Activated CD4-positive, alpha-beta T cell treated with anti-CD3 and anti-CD28 coated beads, Interleukin-2, amount 50 U/mL, for 4 hours (primary cell): ENCODE measurements at places on chromosomes 16 and 17.

GRCh38 chr17:74442670-74443515 is 11.0 kb downstream of the GPRC5C start:
- DNase-seq, result no peak

- DNase-seq, result no peak
Observed at GRCh38 chr17:10337976-10338375, 34.8 kb downstream of the MYH13 start.

DNA sequence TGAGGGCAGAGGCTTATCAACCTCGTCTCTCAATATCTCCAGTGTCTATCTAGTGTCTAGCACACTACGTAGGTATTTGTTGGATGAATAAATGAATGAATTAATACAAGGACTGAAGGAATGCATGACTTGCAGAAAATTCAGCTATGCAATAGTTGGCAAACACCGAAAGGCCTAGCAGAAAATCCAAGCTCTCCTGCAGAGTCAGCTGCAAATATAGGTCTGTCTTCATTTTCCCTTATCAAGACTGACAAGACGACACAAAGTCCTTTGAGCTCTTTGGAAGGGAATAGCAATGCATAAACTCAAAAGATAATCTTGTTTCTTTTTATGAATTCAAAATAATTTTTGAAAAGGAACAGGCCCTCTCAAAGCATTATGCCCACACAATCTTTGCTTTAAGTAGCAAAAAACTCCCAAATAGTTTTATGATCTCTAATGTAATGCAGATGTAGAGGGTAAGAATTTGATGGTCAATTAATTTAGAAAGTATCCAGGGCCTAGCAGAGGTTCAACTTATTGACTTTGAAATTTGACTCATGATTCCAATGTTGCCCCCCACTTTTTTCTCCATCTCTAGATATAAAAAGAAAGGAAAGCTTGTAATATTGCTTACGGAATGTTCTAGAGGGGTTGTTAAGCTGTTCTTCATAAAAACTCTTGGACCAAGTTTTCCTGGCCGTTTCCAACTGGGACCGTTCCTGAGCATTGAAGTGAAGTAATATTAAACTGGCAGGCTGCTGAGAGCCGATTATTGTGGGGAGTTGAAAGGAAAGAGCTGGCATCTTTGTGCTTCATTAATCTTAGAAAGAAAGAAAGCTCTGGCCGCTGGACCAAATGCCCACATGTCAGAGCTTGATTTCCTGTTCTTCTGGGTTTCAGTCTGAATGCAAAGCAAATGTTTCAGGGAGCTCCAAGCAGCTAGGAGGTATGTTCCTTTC is 227.3 kb downstream of the HS3ST3A1 start:
- DNase-seq, result no peak

GRCh38 chr17:77542551-77543490 is 402.1 kb downstream of the SEC14L1 start:
- peak; percentile 45 for DNase-seq

DNA sequence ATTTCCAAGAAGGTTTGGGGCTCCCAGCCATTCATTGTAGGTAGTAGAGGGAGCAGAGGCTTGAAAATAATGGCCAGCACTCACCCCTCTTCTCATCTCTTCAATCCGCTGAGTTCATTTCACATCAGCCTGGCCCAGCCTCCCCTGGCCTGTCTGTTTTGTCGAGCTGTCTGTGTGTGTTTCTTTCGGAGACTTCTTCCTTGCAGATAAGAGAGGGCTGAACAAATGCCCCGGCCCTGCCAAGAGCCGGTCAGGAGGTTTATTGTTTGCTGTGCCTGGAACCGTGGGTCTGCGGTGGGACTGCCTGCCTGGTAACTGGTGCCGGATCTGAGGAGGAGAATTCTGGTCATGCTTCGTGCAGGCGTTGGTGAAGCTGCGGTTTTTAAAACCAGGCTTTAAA is 3.4 kb downstream of the VPS4A start:
- DNase-seq, result no peak

- peak; percentile 88 for DNase-seq
Observed at GRCh38 chr17:76103274-76104139, at the start of gene EXOC7. Gene EXOC7 (minus strand): TSS chr17:76103787. CDS start chr17:76103692, 95 bp downstream.

DNA sequence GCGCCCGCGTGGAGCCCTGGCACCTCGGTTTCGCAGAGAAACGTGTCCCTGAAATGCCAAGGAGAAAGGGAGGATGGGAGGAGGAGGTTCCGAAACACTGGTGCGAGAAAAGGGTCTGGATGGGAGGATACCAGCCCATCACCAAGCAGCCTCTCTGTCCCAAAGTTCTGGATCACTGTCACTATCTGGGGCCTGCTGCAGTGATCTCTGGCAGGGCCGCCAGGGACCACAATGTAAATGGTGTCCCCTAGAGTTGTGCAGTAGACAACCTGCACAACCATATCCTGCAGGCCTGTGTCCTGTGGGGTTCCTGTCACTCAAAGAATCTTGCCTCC is 229.3 kb downstream of the C16orf78 start:
- DNase-seq, result no peak

DNA sequence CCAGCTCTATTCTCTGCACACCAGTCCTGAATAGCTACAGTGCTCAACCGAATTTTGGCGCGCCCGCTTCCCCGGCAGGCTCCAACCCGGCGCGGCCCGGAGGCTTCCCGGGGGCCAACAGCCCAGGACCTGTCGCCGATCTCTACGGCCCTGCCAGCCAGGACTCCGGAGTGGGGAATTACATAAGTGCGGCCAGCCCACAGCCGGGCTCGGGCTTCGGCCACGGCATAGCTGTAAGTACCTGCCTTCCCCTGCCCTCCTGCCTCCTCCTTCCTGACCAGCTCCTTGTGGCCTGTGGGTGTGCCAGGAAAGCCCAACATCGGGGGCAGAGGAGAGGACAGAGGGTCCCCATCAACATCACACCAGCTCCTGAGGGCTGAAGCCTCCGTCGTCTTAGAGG is 70.2 kb downstream of the CCDC182 start:
- DNase-seq, result no peak

DNA sequence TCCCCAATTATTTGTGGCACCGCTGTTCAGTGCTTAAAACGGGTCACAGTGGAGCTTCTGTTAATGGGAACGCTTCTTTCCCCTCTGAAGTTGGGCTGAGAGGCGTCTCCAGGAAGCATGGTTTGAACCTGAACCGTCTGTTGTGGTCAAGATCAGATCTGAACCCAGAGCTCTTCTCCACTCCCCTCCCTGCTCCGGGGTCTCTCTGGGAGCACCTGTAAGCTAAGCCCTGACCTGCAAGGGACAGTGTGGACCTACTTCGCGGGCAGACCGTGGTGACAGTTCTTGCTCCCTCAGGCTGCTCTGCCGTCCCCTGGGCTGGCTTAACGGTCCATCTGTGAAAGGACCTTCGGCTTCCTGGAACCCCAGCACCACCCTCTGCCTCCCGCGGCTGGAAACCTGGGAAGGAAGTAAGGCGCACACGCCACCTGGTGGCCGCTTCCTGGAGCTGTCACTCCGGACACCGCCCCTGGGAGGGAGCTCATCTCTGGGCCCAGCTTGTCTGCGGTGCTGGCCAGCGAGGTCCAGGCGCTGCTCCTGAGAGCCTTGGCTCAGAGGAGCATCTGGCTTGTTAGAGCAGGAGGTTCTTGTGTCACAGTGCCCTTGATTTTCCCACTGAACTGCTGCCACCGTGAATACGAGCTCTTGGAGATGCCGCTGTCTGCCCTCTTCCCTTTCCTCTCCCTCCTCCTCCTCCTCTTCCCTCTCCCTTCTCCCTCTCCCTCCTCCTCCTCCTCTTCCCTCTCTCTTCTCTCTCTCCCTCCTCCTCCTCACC is 518.5 kb upstream of the EEF2KMT start:
- no peak for DNase-seq

GRCh38 chr16:17024514-17024913 is 446.2 kb downstream of the XYLT1 start:
- DNase-seq, result no peak

DNA sequence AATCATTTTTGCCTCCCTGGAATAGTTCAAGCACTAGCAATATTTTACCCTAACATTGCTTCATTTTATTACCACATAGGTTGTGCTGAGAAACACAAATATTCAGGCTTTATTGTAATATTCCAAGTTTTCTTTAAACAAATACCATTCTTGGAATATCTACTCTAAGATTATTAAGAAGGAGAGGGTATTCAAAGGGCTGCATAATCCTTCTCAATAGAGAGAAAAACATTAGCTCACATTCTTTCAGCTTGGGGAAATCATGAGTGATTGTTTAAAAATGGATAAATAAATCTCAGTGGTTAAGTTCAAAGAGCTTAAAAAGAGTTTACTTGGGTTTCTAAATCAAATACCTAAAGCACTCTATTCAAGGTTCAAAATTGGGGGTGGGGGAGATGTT is 111.9 kb upstream of the CORO6 start:
- DNase-seq, result no peak

DNA sequence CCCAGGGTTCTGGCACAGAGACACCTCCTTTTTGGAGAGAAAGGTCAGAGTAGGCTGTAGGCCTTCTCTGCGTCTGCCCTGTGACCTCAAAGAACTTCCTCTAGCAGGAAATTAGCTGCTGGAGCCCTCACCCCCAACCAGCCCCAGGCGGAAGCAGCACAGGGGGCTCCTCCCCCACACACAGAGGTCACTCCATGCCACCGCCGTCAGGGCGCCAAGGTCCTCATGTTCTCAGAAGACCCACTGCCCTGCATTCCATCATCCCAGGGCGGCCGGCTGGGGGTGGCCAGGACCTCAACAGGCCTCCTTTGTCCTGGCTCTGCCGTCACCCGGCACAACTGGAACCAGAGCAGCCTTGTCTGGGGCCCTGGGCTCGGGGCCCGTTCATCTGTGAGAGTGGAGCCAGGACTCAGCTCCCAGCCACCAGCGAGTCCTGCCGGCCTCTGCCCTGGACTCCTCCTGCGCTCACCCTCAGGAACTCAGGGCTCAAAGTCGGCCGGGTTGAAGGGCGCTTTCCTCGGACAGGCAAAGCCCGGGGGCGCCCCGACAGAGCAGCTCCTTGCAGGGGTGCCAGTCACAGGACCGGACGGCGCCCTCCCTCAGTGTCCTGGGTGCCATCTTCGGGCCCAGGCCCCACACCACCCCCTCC is 1.2 kb downstream of the TMC6 start:
- DNase-seq, result no peak

DNA sequence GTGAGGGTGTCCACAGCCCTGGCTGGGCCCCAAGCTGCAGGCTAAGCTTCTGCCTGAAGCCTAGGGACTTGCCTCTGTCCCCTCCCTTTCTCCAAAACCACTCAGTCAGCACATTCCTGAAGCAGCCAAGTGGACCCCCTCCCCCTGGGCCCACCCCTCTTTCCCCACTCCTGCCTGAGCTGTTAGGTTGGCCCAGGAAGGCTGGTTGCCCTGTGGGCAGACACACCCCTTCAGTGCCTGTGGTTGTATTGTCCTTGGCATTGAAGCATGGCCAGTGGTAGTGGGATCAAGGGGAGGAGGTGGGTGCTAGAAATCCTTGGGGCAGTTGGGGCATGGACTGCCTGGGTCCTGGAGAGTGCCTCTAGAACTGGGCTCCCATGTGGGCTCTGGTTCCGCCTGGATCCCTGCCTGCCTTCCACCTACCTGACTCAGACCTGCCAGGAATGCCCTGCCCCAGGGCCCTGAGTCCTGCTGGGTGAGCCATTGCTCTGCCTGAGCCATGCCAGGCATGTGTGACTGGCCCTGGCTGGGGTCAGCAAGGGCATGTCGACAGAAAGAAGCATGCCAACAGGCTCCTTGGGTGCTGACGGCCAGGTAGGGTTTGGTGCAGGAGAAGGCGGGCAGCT is 2.1 kb downstream of the TRAF4 start:
- DNase-seq, result no peak

DNA sequence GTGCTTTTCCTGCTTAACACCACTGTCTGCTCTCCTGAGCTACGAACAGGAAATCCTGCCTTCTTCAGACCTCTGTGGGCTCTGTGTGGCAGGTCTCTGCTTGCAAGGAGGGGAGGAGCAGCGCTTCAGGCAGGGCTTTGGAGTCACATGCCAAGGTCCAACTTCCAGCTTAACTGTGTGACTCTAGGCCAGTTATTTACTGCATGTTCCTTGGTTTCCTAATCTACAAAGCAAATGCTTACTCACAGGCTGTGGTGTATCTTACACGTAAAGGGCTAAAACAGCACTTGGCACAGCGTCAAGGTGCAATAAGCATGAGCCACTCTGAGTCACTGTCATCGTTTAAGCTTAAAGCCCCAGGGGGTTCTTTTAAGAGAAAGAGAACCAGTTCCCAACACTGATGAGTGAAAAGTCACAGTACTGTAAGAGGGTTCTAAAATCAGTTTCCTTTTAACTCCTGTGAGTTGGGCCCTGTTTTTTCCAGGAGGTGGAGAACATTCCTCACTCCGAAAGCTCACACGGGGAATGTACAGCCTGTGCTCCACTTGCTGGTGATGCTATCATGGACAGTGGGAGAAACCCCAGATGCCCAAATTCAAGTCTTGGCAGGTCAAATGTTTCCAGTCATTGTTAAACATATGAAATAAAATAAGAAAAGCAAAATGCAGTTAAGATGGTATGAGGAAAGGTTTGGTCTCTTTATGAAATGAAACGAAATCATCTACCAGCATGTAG is 54.1 kb upstream of the BCAR1 start:
- DNase-seq, result peak; percentile 13

- DNase-seq, result no peak
Observed at GRCh38 chr17:45335721-45336120, 18.9 kb upstream of the MAP3K14 start.

DNA sequence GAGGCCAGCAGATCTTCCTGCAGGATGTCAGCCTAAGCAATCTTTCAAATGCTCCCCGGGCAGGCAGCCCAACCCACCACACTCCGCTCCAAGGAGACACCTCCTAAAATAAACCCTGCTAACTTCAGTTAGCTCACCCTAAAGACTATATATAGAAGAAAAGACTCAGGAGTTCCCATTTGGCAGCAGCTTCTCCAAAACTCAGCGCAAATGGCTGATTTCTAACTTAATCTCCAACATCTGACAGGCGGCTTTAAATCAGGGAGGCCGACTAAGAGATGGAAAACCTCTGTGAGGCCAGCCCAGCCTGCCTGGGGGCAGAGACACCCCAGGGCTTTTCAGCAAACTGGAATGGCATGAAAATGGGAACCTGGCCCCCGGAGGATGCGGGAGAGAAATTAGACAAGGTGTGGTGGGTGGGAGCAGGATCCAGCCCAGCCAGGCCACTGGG is 91.6 kb downstream of the XYLT1 start:
- DNase-seq, result no peak

GRCh38 chr16:12095275-12096156 is 119.0 kb downstream of the SNX29 start:
- DNase-seq, result peak; percentile 56

GRCh38 chr16:10938796-10939648 is 3.2 kb downstream of the DEXI start:
- DNase-seq, result no peak
